Spleen (tissue), 13 donors: ENCODE measurements at places on chromosomes 5 and 9.

GRCh38 chr5:136613230-136613629 is 247.9 kb upstream of the TRPC7 start:
- no peak for DNase-seq

DNA sequence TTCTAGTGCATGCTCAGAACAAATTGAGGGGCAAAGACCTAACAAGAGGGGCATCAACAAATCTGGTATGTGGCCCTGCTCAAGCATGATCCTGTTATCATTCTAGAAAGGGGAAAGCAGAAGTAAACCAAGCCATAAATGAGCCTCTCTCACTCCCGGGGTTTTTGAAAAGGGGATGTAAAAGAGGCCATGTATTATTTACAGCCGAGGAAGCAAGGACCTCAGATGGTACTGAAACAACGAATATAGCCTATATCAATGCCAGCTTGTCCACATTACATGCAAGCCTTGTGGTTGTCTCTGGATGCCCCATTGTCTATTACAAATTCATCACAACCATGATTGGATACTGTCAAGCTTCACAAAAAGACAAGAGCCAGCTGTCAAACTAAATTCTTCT is 211.3 kb downstream of the DCP2 start:
- no peak for DNase-seq

- DNase-seq: no peak
Observed at GRCh38 chr5:125592856-125593255, 830.4 kb upstream of the GRAMD2B start.

DNA sequence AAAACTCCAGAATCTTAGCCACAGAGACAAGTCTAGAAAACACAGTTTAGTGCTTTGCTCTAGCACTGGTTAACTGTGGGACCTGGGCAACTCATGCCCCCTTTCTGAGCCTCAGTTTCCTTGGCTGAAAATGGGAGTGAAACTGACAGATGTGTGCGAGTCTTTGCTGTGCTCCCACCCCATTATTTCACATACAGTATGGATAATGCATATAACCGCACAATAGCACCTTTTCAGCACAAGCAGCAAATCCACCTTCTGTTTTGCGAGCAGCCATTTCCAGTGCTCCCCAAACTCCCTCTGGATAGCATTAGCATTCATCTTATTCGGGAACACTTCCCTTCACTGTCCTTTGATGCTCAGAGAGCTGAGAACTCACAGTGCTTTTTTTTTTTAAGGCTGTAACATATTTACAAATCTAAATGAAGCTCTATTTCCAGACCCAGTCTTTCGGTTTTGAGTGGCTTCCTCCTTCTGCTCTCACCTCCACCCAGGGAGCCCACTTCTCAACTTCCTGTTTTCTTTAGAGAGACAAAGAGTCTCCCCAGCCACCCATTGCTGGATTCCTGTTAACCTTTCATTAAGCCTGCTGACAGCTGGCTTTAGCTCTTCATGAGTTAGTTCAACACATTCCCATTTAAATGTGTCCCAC is 49.2 kb downstream of the TIMD4 start:
- no peak for DNase-seq

DNA sequence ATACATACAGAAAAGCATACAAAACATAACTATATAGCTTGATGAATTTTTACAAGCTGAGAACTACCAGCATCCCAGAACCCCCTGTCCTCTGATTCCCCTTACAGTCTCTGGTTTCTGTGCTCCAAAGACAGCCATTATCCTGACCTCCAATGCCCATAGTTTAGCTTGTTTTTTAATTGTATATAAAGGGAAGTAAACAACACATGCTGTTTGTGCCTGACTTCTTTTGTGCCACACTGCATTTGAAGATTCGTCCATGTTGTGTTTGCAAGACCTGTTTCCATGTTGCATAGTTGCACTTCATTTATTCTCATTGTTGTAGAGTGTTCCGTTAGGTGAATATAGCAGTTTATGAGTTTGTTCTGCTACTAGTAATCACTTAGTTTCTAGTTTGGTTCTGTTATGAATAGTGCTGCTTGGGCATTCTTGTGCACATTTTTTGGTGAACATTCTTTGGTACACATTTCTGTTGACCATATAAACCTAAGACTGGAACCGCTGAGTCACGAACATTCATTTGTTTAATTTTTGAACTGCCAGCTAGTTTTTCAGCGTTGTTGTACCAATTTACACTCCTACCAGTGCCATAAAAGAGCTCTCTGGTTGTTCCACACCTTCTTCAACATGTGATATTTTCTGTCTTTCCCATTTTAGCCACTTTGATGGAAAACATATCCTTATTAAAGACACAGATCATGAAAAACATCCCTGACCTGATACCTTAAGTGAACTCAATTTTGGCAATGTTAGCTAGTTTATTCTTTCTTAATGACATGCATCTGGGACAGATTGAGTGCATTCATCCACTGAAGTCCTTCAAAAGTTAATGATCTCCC is 78.1 kb upstream of the ANXA1 start:
- no peak for DNase-seq

- no peak for DNase-seq
Observed at GRCh38 chr5:83077662-83078261, 415 bp downstream of the XRCC4 start.

GRCh38 chr9:106980551-106981101 is 117.7 kb downstream of the ZNF462 start:
- DNase-seq: no peak

- no peak for DNase-seq
Observed at GRCh38 chr5:142935014-142935413, 164.8 kb downstream of the ARHGAP26 start.

DNA sequence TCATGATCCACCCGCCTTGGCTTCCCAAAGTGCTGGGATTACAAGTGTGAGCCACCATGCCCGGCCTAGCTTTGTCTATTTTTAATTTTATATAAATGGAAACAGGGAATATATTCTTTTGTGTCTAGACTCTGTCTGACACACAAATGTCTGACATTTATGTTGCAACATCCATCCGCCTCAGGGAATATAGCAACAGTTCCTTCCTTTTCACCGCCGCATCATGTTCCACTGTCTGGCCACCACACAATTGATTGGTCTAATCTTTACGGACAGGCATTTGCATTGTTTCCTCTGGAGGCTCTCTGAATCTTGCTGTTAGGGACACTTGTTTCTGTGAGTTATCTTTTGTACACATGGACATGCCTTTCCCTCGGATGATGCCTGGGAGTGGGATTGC is 20.1 kb upstream of the TBC1D9B start:
- no peak for DNase-seq

DNA sequence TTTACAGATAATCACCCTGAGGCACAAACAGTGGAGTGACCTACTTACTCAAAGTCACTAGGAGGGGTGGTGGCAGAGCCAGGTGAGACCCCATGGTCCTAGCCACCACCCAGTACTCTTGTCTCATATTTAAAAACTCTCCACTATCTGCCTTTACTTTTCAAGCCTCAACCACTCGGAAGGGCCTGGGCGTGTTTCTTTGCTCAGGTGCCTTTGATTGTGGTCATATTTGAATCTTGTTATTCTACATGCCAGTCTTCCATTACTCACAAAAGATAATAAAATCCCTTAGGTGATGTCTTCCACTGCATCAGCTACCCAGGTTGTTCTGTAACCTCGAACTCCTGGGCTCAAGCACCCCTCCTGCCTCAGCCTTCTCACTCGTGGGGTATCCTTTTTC is 20.7 kb upstream of the TRIM36 start:
- DNase-seq: no peak

GRCh38 chr9:32431940-32432555 is 47.6 kb downstream of the ACO1 start:
- peak; percentile 77 for DNase-seq

DNA sequence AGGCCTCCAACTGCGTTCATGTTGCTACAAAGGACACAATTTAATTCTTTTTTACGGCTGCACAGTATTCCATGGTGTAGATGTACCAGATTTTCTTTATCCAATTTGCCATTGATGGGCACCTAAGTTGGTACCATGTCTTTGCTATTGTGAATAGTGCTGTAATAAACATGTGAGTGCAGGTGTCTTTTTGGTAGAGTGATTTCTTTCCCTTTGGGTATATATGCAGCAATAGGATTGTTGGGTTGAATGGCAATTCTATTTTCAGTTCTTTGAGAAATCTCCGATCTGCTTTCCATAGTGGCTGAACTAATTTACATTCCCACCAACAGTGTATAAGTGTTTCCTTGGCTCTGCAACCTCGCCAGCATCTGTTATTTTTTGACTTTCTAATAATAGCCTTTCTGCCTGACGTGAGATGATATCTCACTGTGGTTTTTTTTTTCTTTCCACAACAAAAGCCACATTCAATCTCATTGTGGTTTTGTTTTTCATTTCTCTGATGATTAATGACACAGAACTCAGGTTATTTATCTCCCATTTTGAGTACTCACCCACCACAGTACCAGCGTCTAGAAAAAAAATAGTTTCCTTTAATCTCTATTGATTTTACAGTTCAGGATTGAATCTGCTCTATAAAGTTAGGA is 21.9 kb downstream of the ARRDC3 start:
- DNase-seq: no peak

DNA sequence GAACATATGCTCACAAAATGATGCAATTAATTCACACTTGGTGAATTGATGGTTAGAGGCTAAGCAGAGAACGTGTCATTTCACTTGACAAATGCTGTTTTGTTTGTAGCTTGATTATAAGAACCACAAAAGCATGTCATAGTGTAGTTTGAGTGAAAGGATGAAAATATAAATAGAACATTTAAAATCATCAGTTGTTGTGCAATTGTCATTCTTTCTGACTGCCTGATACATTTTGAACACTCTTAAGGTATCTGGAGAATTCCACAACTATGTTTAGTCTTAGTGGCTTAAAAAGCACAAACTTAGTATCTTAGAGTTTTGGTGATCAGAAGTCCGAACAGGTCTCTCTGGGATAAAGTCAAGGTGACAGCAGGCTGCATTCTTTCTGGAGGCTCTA is 129.4 kb downstream of the BASP1 start:
- DNase-seq: no peak

GRCh38 chr5:35331956-35332950 is 102.0 kb upstream of the PRLR start:
- DNase-seq: no peak

GRCh38 chr9:1005043-1005667 is 28.7 kb downstream of the DMRT3 start:
- no peak for DNase-seq

DNA sequence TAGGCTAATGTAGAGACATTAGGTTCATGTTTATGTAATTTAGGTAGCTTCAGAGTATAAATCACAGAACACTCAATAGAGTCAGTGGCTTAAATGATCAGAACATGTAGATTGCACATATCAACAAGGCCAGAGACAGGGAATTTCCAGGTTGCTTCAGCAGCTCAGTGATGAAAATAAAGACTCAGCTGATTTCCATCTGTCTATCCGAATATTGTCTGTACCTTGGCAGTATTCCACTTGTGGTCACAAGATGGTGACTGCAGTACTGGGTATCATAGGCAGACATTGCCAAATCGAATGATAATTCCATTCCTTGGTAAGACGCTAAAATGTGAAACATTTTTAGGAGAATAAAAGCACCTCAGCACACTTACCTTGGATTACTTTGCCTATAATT is 702.2 kb downstream of the MAT2B start:
- no peak for DNase-seq

GRCh38 chr5:126195410-126196100 is 227.7 kb upstream of the GRAMD2B start:
- DNase-seq: no peak

- DNase-seq: no peak
Observed at GRCh38 chr9:27800692-27801370, 227.6 kb upstream of the C9orf72 start.

GRCh38 chr5:64180661-64181343 is 15.2 kb downstream of the RNF180 start:
- no peak for DNase-seq
